ENCODE measurements at places on chromosomes 3 and 15.

DNA sequence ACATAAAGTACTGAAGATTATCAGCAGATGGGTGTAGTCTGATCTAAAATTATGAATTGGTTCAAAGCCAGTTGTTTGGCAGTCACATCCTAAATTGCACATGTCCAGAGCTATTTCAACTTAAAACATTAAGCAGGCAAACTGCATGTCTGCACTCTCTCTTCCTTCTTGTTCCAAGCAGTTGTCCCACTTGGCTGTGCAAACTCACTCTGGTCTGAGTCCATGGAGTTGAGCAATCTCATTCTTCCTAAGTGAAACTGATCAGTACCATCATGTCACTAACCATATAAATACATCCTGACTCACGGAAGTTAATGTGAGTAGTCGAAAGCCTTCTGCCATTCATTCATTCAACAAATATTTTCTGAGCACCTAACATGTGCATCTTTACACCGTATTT lies 353.0 kb downstream of the ROBO1 start:
- DNase-seq = no peak

DNA sequence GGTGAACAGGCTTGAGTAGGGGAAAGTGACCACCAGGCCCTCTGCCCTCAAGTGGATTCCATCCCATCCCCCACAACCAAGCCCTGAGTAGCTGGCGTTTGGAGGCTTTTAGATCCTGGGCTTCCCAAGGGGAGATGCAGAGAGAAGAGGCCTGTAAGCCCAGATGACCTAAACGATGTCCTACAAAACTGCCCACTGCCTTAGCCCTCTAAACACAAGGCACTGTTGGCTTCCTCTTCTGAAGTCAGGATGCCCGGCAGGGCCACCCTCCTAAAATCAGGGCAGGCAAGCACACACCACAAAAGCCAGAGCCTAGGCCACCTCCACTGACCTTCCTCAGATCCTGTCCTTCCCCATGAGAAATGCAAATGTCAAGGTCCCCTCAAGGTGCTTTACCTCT lies 68.6 kb downstream of the ADCY5 start:
- no peak for DNase-seq

- DNase-seq = no peak
These were observed 48.1 kb upstream of the CRBN start for GRCh38 chr3:3227640-3228039.

GRCh38 chr15:39578851-39579486 lies 1.9 kb upstream of the THBS1 start:
- no peak for DNase-seq

DNA sequence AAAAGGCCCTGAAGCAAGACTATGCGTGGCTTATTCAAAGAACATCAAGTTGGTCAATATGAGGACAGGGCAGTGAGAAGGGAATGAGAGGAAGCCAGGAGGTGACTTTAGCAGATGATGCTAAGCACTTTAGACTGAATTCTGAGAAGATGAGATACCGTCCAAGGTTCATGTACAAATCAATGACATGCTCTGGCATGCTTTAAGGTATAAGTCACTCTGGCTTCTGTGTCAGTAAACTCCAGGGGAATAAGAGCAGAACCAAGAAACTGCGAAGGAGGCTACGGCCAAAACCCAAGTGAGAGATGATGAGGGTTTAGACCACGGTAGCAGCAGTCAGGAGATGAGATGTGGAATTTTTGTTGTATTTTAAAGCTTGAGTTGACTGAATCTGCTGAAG lies 8.9 kb upstream of the CCDC50 start:
- DNase-seq = no peak

GRCh38 chr15:54119051-54119450 lies 140.8 kb downstream of the UNC13C start:
- DNase-seq = no peak

DNA sequence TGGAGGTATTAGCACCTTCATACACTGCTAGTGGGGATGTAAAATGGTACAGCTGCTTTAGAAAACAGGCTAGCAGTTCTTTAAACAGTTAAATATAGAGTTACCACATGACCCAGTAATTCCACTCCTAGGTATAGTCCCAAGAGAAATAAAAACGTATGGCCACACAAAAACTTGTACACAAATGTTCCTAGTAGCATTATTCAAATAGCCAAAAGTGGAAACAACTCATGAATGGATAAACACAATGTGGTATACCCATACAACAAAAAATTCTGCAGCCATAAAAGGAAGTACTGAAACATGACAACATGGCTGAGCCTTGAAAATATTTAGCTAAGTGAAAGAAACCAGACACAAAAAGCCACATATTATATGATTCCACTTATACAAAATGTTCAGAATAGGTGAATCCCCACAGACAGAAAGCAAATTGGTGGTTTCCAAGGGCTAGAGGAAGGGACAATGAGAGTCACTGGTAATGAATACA lies 40.8 kb upstream of the KLF13 start:
- no peak for DNase-seq

All from left forelimb (tissue), 1 donor.